ENCODE measurements at places on chromosomes 2 and 18.

- no peak for DNase-seq
These were observed 33.4 kb upstream of the SKA1 start for GRCh38 chr18:50341443-50341842.

- peak; percentile 20 for DNase-seq
These were observed 124.5 kb upstream of the SH3BP4 start for GRCh38 chr2:234827096-234827860.

DNA sequence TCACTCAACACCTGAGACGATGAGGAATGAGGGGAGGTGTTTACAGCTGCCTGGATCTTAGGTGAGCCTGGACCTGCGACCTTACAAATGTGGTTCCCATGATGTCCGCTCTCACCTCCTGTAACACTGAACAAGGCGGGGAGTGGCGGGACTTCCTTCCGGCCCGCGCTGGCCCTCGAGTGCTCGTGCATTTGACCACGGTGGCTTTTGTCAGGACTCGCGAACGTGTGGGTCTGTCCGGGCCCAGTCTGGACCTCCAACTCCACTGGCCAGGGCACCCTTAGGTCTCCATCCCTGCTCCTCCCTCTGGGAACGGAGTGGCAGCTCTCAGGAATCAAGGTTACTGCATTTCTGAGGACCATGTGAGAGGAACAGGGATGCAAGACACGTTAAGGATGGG lies 263.0 kb upstream of the SALL3 start:
- DNase-seq = no peak

- peak; percentile 49 for DNase-seq
These were observed 8.9 kb upstream of the LRRFIP1 start for GRCh38 chr2:237618449-237618848.

GRCh38 chr2:33511141-33511540 lies 34.7 kb downstream of the RASGRP3 start:
- no peak for DNase-seq

DNA sequence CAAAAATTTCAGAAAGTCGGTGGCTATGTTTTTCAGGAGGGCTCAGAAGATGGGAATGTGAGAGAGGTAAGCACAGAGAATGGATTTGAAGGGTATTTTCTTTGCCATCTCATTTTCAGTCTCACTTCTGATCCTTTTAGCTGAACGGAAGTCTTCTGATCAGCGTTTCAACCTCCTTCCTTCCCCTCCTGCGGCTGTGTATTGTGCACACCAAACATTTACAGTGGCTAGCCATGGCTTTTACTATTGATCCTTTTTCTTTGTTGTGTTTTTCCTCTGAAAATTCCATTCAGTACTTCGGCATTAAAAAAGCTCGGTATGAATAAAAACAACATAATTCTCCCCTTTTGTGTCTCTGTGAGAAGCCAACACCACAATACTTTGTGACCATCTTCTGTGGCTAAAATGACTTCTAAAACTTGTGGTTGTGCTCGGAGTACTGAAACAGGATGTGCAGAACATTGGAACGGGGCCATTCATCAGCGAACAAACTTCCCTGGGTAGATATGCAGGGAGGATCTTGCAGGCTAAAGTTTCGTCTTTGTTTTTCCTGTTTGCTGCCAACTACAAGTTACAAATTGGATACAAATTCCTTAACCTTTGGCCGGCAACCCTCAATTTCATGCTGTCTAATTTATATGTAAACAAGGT lies 260.8 kb upstream of the FAM98A start:
- DNase-seq = no peak

DNA sequence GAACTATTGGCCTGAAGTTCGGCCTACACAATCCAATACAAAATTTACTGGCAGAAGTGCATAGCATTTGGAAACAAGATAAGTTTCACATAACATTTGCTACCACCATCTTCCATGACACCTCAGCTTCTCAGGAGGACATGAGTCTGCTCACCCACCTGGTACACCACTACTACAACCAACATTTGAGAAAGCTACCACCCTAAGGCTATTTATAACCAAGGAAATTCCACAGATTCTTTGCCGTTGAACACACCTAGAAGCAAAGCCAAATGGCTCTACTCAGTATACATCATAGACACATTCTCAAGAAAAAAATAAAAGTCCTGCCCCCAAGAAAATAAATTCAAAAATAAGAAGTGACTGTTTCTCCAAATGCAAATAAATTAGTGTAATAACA lies 145.3 kb downstream of the SPAG16 start:
- DNase-seq = peak; percentile 64

DNA sequence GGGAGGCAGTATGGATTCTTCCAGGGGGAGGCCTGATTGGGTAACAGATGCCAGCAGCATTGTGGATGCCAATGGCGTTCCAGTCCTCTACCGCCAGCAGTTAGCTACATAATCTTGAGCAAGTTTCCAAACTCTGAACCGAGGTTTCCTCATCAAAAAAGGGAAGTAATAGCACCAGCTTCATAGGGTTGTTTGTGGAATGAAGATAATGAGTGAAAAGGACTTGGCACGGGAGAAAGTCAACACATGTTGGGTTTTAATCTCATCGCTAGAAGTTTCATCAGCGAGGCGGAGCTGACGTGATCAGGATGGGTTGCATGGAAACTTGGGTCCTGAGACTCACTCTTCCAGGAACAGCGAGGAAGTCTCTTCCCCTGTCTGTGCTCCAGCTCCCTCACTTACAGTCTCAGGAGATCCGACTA lies 266.7 kb downstream of the SH3BP4 start:
- DNase-seq = no peak

DNA sequence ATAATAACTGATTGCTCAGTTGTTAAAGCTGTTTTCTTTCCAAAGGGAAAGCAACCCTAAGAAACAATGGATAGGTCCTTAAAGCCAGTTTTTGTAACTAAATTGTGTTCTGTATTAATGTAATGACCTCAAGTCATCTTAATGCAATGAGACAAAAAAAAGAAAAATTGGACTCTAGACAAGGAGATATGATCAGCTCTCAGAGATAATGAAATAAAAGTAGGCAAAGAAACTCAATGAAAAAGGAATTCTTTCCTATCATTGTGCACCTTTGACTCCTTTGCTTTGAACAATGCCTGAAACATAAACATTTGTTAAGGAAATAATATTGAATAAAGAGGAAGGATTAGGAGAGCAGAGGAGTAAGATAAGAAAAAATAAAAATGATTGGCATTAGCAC lies 86.1 kb downstream of the RIT2 start:
- DNase-seq = no peak

- DNase-seq = peak; percentile 7
These were observed 23.7 kb downstream of the PLEK start for GRCh38 chr2:68388772-68389171.

DNA sequence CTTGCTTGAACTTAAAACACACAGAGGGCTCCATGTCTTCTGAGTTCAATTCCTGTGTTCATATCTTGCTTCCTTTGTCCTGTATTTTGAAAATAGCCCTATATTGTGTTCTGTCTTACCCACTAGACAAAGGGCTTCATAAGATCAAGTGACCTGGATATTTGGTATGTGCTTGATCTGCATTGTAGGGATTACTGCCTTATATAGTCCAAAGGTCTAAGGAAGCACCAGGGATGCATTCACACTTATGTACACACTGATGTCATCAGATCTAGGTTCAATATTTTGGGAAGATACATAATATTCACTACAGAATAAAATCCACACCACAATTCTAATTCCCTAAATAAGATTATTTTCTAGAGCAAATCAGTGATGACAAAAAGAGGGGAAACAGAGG lies 278.0 kb upstream of the KYNU start:
- DNase-seq = no peak

DNA sequence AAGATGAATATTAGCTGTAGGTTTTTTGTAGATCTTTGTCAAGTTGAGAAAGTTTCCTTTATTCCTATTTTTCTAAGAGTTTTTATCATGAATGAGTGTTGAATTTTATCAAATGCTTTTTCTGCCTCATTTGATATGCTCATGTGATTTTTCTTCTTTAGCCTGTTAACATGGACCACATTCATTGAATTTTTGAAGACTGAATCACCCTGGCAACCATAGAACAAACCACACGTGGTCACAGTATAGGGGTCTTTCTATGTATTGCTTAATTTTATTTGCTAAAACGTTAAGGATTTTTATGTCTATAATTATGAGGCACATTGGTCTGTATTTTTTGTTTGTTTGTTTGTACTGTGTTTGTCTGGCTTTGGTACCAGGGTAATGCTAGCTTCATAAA lies 201.7 kb upstream of the CWC22 start:
- DNase-seq = peak; percentile 14

DNA sequence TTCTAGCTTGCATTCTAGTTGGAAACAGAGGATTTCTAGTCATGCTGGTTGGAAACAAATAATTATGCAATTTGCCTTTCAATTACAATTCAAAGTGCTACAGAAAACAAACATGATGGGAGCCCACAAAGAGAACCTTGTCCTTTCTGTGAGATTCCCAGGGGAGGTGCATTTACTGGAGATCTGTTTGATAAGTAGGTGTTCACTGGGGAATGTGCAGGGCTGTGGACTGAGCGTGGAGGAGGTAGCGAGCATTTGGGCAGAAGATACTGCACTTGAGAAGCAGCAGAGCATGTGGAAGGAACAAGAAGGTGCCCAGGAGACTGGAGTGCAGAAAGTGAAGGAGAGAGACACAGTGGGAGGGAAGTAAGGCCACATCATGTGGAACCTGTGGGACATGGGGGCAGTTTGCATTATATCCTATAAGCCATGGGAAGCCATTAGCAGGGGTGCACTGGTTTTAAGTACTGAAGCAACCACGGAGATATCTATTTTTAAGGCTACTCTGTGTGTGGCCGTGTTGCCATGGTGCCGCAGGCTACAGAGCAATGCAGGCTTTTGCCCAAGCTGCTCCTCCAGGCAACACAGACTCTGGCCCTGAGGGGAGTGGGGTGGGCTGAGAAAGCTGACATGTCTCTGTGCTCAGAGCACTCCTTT lies 154.0 kb downstream of the ANTXR1 start:
- no peak for DNase-seq

GRCh38 chr18:79949697-79950487 lies 1.6 kb downstream of the SLC66A2 start:
- no peak for DNase-seq

DNA sequence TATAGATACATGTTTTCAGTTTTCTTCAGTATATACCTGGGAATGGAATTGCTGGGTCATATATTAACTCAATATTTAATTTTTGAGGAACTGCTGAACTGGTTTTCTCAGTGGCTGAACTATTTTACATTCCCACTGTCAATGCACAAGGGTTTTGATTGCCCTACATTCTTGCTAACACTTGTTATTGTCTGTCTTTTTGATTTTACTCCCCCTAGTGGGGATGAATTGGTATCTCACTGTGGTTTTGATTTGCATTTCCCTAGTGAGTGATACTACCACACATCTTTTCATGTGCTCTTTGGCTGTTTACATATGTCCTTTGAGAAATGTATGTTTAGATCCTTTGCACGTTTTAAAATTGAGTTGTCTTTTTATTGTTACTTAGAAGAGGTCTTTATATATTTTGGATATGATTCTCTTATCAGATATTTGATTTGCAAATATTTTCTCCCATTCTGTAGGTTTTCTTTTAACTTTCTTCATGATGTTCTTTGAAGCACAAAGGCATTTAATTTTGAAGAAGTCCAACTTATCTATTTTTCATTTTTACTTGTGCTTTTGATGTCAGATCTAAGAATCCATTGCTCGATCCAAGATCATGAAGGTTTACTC lies 36.2 kb downstream of the ASB1 start:
- peak; percentile 68 for DNase-seq

GRCh38 chr18:11488175-11488574 lies 121.2 kb upstream of the SLC35G4 start:
- peak; percentile 21 for DNase-seq

- no peak for DNase-seq
These were observed 5.2 kb upstream of the KCNK3 start for GRCh38 chr2:26687328-26687727.

All from epithelial cell of esophagus (primary cell).